ENCODE measurements at places on chromosomes 13 and 19.

GRCh38 chr19:51122112-51122981, 2.4 kb upstream of the SIGLEC9 start:
- DNase-seq, result no peak

DNA sequence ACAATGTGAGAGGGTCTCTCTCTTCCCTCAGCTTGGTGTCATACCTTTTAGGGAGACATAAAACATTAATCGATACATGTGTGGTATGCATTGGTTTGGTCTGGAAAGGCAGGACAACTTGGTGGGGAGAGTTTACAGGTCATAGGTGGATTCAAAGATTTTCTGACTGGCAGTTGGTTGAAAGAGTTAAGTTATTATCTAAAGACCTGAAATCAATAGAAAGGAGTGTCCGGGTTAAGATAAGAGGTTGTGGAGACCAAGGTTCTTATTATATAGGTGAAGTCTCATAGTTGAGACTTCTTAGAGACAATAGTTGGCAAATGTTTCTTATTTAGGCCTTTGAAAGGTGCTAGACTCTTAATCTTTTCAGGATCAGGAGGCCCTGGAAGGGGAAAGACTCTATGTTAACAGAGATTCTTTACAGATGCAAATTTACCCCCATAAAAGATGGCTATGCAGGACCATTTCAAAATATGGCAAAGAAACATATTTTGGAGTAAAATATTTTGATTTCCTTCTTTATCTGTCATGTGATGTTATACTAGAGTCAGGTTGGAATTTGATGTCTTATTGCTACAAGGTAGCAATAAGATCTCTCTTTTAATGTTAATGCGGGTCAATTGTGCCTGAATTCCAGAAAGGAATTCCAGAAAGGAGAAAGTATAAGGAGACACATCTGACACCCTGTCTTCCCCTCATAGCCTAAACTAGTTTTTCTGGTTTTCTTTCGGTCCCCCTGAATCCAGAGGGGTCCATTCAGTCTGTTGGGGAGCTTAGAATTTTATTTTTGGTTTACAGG, 59.2 kb upstream of the RCBTB2 start:
- no peak for DNase-seq

- DNase-seq, result peak; percentile 27
These were observed 3.9 kb downstream of the RPL18A start for GRCh38 chr19:17863520-17864182.

GRCh38 chr13:31733066-31733465, 6.3 kb upstream of the RXFP2 start:
- DNase-seq, result no peak

DNA sequence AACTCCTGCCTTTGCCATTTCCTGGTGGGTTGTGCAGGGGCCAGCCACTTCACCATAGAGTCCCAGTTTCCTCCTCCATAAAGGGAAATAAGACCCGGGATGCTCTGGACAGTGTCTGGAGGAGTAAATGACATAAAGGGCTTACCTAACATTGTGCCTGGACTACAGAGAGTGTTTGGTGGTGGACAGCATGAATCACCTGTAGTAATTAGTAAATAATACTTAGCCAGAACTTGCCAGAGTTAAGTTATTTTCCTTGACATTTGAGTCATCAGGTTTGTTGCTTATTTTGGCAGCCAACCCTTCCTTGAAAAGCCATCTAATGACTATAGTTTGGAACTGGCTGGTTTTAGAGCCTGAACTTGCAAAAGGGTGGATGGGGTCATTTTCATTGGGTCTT, 159.2 kb downstream of the SLC7A1 start:
- no peak for DNase-seq

- no peak for DNase-seq
These were observed 1.7 kb downstream of the RAX2 start for GRCh38 chr19:3770136-3770999.

DNA sequence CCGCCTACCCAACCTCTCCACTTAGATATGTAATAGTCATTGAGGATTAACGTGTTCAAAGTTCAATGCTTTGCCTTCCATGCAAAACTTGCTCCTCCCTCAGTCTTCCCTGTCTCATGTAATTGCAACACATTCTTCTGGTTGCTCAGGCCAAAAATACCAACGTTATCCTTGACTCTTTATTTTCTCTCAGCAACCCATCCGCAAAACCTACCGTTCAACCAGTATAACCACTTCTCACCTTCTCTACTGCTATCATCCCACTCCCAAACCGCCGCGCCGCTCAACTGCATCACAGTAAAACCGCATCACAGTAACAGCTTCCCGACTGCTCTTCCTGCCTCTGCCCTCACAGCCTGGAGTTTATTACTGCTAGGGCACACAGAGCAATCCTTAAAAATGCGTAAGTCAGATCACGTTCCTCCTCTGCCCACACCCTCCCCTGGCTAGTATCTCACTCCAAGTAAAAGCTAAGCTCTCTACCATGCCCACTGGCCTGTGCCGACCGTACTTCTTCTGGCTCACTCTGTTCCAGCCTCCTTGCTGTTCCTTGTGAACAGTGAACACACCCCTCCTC, 8.2 kb downstream of the MTIF3 start:
- DNase-seq, result peak; percentile 38

DNA sequence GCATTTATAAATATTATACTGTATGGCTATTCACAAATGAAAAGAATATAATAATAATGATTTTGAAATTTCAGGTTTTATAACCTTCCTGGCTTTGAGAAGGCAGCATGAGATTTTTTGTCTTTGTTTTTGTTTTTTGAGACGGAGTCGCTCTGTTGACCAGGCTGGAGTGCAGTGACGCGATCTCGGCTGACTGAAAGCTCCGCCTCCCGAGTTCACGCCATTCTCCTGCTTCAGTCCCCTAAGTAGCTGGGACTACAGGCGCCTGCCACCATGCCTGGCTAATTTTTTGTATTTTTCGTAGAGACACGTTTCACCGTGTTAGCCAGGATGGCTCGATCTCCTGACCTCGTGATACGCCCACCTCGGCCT, 64.1 kb downstream of the ZNF429 start:
- DNase-seq, result peak; percentile 77

GRCh38 chr19:40578442-40578908, 1.8 kb downstream of the SHKBP1 start:
- DNase-seq, result no peak

DNA sequence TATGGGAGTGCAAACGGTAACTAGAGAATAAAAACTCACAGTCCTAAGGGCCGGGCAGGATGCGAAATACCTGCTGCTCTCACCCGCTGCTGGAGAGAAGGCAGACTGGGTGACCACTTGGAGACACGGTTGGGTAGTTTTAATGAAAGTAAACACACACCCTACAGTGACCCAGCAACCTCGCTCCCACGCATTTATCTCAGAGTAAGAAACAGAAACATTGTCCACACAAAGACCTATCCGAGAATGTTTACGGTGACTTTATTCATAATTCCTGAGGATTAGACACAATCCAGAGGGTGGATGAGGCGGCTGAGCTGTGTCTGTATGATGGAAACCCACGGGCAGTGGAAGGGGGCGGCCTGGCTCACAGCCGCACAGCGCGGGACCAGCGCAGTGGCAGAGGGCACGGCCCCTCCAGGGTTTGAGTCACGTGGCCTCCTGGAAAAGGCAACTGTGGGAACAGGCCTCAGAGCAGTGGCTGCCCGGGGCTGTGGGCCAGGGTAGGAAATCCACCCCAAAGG, 73.5 kb upstream of the C13orf46 start:
- DNase-seq, result no peak

DNA sequence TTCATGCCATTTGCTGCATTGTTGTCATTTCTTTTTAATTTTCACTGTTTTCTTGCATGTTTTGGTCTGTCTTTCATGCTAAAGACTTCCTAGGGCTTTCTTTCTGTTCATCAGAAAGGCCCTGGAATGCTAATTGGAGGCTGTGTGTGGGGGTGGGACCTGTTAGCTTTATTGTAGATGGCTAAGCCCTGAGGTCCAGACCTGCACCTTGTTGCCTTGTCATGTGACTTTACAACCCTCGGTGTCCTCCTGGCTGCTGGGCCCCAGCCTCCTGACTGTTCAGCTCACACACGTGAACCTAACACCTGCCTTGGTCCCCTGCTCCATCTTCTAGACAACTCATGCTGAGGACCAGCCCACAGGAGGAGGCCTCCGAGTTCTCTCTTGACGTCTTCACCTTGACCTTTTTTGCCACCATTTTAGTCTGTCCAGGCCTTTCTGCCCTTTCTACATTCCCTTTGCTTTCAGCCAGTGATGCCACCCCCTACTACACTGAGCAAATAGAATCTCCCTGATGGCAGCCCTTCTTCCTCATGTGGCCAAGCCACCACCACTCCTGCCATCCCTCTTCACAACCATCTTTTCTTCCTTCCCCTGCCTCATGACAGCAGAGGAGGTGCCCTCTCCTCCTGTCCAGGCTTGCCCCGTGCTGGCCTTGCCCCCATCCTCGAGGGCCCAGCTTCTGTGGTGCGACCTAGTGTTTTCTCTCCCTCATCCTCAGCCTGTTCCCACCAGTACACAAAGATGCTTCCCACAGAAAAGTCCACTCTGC, 41.4 kb upstream of the GPI start:
- DNase-seq, result no peak

- DNase-seq, result no peak
These were observed 390.9 kb upstream of the SGCG start for GRCh38 chr13:22789916-22790315.

DNA sequence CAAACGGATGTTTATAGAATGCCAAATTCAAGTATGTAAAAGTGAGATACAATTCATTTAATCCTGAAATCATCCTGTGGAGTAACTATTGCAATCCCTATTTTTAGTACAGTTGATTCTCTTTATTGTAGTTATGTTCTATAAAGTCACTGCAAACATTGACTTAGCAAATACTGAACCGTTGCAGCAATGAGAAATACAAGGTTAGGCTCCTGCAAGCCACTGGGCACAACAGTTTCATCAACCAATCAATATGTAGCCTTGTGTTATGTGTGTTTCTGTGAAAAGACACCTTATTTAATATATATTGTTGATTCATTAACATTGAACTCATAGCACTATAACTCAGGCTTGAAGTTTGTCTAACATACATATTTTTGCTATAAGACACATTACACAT, 174.4 kb downstream of the DCT start:
- DNase-seq, result no peak

- no peak for DNase-seq
These were observed 1430.7 kb upstream of the PCDH20 start for GRCh38 chr13:62846302-62846701.

GRCh38 chr19:10683064-10683426, 18.2 kb upstream of the QTRT1 start:
- DNase-seq, result no peak

GRCh38 chr13:28440774-28441504, 54.0 kb downstream of the FLT1 start:
- DNase-seq, result no peak

DNA sequence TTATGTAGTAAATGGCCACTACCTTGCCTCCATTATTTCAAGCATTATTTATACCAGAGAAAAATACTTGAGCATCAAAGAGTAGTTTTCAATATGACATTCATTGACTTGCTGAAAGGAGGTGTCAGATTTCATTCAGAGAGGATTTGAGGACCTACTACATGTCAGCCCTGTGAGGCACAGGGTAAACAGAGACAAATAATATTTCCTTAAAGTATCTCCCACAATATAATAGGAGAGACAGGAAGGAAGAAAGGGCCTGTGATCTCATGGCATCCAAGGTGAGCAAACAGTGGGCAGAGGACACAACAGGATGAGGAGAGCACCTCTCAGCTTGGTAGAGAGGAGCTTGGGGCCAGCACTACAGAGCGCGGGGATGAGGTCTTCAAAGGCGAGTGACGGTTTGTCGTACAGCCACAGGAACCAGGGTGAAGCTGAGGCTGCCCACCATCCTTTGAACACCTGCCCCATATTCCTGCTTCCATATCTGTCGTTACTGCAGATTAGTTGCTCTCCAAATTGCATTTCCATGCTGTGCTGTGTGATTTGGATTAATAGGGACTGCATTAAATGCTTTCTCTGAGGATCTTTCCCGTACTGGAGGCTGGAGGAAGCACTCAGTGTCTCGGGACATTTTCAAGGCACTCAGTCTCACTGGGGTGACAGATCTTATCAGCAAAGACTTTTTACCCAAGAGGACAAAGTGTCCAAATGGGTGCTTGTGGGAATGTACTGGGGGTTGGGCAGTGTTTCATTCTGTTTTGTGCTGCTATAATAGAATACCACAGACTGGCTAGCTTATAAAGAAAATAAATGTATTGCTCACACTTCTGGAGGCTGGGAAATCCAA, 59.2 kb downstream of the GJA3 start:
- no peak for DNase-seq

DNA sequence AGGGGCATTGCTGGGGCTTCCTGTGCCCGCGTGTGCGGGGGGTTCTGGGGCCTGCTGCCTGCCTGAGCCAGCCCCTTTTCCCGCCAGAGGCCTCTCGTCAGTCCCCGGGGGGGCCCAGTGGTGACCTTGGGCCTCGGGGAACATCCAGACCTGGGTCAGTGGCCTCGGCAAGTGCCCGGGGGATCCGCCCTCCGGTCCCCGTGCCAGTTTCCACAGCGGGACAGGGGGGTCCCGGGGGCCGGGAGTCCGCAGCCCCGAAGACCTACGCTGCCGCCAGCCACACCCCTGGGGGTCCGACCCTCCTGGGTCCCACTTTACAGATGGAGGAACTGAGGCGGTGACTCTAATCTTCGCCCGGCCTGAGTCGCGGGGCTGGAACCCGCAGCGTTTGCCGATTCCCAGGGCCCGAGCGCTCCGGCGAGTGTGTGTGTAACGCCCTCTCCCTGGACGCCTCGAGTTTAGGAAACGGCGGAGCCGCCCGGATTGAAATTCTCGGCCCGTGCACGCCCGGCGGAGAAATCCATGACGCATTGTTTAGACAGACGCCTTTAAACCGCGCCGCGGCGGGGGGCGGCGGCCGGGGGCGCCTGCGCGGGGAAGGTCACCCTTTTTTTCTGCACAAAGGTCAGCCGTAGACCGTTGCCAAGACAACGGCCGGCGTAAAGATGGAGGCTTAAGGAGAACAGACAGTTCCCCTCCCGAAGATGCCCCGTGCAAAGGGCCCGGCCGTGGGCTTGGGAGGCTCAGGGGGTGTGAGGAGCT, 39.3 kb downstream of the EFNA2 start:
- peak; percentile 55 for DNase-seq

DNA sequence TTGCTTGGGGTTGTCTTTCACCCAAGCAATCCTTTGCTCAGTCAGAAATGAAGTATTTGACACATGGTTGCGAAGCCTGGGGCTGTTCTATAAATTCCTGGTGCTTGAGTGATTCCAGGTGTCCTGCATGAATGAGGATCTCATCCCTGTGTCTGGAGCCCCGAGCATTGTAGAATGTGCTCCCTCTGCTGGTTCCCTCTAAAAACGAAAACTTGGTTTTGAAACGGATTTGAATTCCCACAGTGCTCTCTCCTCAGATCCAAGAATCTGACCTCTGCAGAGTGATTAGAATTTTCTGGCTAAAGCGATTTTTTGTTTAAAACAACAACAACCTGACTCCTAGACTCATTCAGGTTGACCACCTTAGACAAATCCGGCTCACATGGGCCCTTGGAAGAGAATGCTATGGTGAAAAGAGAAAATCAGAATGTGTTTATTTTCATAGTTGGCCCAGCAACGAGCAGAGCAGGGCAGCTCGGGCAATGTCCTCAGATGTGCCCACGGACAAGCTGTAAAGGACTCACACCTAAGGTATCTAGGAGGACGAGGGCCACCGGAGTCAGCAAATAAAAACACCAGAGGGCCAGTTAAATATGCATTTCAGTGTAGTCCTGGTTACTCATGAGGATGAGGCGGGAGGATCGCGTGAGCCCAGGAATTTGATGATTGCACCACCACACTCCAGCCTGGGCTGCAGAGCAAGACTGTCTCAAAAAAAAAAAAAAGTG, 8.7 kb upstream of the ATP12A start:
- no peak for DNase-seq
